Nucleus accumbens (tissue), 56 donors: ENCODE measurements at places on chromosomes 4 and X.

GRCh38 chrX:6120329-6120728 is 108.3 kb downstream of the NLGN4X start:
- DNase-seq, result no peak

DNA sequence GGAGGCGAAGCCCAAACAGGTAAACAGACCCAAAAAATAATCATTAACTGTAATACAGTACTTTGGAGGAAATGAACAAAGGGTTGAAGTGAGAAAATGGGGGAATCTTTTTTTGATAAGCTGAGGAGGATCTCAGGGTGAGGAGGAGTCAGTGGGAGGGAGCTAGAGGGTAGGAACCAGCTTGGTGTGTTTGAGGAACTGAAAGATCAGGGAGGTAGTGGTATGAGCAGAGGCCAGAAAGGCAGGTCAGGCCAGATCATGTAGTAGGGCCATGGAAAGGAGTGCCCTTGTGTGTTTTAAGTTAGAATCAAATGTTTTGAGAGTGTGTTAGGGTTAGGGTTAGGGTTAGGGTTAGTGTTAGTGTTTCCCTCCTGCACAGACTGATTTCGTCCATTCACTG is 48.8 kb downstream of the PPP2R2C start:
- no peak for DNase-seq

- no peak for DNase-seq
Observed at GRCh38 chr4:13597141-13597540, 30.4 kb downstream of the BOD1L1 start.

DNA sequence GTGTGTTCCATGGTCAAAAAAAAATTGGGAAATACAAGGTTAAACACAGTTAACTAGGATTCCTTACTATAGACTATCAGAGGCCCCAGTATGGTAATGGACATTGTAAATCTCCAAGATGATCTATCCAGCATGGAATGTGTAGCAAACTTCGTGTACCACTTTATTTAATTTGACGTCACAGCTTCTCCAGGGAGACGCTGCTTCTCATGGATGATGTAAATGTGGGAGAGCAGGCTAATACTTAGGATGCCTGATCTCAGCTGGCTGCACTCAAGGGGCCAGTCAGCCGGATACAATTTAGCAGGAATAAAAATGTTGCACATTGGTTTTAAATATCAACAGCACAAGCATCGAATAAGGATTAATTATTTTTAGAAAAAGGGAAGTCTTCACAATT is 111.7 kb upstream of the HPF1 start:
- DNase-seq, result no peak

DNA sequence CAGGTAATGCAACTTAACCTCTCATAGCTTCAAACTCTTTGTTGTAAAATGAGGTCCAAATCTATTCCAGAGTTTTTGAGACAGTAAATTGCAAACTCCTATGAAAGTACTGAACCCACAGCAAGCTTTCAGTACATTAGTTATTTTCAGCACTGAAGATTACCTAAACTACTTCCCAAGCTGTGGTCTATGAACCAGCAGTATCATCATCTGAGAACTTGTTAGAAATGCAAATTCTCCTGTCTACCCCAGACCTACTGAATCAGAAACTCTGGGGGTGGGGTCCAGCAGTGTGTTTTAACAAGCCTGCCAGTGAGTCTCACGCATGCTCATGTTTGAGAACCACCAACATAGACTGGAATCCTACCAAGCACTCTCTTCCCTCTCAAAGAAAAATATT is 5.7 kb upstream of the CASP6 start:
- no peak for DNase-seq

GRCh38 chrX:130771648-130772047 is 131.4 kb downstream of the ENOX2 start:
- no peak for DNase-seq

DNA sequence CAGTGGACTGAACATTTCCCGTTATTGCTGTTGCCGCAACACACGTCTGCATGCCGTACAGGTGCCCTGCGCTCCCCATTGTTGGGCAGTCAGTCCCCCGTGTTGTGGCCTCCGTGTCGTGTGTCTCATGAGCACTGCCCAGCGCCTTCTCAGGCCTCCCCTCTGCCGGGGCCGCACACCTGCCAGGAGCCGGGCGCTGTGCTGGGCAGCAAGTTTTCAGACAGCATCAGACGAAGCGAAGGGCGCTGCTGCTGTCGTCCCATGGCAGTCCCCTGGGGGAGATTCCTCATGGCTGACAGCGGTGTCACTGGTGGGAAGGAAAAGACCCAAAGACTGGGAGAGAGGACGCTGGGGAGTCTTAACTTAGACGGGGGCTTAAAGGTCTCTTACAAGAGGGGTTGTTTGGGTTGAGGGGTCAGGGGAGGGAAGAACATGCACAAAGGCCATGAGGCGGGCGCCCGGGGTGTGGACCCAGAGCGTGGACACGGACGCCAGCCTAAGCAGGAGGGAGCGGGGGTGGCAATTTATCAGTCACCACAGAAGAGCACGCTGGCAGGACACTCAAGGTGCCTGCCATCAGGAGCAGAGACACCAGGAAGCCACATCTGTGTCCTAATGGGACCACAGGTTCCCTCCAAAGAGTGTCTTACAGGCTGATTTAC is 47.3 kb downstream of the RGS12 start:
- DNase-seq, result no peak

- no peak for DNase-seq
Observed at GRCh38 chrX:46571423-46572339, 1.9 kb upstream of the CHST7 start.

DNA sequence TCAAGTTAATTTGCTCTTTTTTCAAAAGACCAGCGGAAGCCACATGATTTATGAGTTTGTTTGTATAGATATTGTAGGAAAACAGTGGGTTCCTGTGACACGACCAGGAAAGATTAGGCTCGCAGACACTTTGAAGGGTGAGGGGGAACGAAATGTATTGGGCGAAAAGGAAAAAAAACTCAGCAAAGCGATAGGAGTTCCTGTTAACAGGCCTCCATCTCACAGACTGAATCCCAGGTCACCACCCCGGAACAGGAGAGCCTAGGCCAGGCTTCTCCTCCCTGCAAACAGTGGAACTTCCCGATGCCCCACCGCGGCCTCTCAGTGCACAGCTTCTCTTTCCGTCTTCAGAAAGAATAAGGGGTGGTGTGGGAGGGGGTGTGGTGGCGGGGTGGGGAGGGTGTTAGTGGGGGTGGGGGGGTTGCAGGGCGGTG is 181.8 kb upstream of the GPRIN3 start:
- DNase-seq, result no peak

DNA sequence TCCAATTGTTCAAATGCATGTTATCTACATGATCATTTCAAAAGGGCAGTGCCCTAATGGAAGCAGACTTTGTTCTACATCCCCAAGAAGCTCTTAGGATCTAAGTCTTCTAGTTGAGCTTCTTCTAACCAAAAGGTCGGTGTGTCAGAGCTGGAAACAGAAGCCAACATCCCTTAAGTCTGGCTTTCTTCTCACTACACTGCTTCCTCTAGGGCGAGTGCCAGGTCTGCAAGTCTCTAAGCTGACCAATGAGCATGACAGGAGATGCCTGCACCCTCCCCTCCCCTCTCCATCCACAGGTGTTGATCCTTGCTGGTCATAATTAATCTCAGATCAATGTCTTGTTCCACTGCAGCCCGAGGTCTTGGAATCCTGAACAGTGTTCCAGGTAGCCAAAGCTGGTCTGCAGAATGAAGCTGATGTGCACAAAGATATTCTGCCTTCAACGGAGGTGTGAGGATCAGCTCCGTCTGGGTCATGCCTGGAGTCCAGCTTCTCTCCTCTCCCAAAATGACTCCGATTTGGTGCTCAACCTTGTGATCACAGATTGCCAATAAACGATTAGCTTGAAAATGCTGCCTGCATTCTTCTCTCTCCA is 44.1 kb downstream of the WDR1 start:
- no peak for DNase-seq

DNA sequence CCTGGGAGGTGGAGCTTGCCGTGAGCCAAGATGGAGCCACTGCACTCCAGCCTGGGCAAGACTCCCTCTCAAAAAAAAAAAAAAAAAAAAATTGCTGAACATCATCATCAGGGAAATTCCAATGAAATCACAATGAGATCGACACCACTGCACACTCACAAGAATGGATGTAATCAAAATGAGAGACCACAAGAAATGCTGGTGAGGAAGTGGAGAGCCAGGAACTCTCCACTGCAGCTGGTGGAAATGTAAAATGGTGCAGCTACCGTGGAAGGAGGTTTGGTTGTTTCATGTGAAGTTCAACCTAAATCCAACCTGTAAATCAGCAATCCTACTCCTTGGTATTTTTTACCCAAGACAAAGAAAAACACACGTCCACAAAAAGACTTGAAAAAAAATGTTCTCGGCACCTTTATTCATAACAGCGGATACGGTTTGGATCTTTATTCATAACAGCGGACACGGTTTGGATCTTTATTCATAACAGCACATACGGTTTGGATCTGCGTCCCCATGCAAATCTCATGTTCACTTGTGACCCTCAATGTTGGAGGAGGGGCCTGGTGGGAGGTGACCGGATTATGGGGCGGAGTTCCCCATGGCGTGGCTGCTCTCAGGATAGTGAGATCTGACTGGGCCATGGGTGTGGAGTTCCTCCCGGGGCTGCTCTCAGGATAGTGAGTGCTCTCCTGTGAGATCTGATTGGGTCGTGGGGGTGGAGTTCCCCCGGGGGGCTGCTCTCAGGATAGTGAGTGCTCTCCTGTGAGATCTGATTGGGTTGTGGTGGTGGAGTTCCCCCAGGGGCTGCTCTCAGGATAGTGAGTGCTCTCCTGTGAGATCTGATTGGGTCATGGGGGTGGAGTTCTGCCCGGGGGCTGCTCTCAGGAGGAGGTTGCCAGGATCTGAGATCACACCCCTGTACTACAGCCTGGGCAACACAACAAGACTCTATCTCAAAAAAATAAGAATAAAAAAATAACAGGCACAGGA is 7.7 kb downstream of the GAK start:
- DNase-seq, result no peak

DNA sequence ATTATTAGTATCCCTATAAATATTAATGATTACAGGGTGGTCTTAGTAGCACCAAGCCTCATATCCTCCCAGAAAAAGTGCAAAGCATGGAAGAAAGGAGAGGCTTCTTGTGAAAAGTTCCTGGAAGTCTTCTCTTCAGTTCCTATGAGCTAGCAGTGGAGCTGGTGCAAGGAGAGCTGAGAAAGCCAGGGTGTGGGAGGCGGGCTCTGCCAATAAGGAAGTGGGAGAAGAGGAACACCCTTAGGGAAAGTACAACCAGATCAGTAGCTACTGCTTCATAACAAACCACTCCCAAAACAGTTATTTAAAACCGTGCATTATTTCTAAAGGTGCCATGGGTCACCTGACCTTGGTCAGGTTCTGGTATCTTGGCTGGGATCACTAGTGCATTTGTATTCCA is 72.4 kb downstream of the MAP9 start:
- no peak for DNase-seq

- DNase-seq, result no peak
Observed at GRCh38 chr4:67558493-67558892, at the start of gene STAP1. STAP1 (plus strand) TSS chr4:67558727; CDS start chr4:67558810, 83 bp downstream.

GRCh38 chr4:118282692-118283091 is 70.1 kb downstream of the PRSS12 start:
- no peak for DNase-seq

DNA sequence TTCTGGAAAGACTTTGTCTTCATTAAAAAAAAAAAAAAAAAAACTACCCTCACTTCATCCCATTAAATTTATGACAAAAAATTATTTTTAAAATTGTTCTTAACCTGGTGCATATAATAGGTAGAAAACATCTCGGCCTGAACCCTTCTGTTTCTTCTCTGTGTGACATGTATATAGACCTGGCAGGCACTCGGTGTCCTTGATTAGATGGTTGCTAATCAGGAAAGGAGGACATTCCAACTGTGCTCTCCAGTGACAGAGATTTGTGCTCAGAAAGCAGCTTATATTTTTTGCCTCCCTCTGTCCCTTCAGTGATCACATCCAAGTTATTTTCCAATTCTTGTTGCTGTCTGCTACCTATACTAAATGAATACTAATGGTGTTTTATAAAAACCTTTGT is 355.6 kb downstream of the CBLL2 start:
- no peak for DNase-seq

- no peak for DNase-seq
Observed at GRCh38 chr4:53055274-53055673, 193.2 kb downstream of the RASL11B start.

- DNase-seq, result no peak
Observed at GRCh38 chrX:31523884-31524536, 452.2 kb upstream of the FTHL17 start.

GRCh38 chrX:101079736-101080270 is 1.1 kb downstream of the TMEM35A start:
- no peak for DNase-seq

GRCh38 chr4:10783351-10783750 is 98.8 kb upstream of the CLNK start:
- DNase-seq, result no peak

- DNase-seq, result no peak
Observed at GRCh38 chrX:41512394-41512793, 65.3 kb downstream of the NYX start.

DNA sequence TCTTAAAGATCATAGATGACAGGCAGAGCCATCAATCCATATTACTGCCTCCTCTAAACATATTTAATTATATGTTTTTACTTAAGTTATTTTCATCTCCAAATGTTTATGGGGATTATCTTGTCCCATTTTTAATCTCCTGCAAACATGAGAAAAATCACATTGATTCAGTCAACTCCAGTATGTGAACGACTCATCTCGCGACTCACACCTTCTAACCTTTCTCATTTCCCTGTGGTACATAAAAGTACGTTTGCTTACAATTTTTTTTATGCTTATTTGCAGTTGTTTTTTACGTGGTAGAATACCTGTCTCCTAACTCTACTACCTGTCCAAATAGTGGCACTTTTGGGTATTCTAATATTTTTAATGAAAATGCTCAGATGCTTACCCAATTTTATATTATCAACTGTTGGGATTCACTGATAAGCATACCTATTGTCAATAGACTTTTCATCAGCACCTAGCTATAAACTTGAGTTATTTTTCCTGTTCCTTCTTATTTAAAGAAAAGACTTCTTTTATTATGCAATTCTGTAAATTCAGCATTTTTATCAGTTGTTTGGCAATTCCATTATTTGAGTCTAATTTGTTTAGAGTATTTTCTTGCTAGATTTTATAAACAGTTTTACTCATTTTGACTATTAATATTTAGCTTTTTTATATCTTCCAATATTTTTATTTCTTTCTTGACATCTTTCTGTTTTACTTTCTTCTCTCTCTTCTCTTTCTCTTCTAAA is 276.6 kb downstream of the ANK2 start:
- DNase-seq, result no peak

GRCh38 chr4:133720001-133720400 is 481.6 kb downstream of the PABPC4L start:
- DNase-seq, result no peak

DNA sequence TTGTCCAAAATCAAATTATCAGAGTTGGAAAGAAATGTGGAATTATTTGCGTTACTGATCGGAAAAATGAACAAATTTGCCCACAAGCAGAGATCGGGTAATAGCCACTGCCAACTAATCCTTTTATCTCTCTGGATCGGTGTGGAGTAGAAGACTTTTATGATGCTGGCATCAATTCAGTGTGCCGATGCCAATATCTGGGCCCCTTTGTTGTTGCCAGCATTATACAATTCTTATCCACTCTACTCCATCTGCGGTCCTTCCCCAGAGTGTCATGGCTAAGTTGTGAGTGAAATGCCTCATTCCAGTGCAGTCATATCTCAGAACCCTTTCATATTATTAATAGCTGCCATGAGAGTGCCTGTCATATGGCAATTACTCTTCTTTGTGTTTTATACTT is 660.2 kb downstream of the ADGRL3 start:
- no peak for DNase-seq

GRCh38 chr4:109022961-109023360 is 260.1 kb upstream of the ETNPPL start:
- no peak for DNase-seq
